ENCODE measurements at places on chromosomes 1 and 21.
A peak's percentile ranks its signal among the peaks of the same experiment; 100 is the strongest.

GRCh38 chr1:53945183-53945432 lies 391 bp downstream of the IFT25 start:
- DNase-seq = no peak

- no peak for DNase-seq
These were observed 818 bp downstream of the FHL3 start for GRCh38 chr1:38004284-38005108.

DNA sequence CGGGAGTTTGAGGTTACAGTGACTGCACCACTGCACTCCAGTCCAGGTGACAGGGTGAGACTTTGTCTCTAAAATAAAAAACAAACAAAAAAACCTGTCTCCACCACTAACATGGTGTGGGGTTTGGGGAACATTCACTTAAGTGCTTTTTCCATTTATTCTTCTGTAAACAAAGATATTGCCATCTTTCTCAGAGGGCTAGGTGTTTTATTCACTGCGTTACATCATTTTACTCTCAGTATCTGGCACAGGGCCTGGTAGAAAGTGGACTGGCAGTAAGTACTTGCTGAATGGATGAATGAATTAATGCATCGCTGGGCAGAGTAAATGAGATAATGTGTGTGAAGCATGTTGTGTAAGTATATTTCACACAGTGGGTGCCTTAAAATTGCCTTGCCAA lies 20.1 kb downstream of the KIAA0040 start:
- DNase-seq = no peak

- DNase-seq = peak; percentile 75
These were observed 37.1 kb upstream of the CTTNBP2NL start for GRCh38 chr1:112358798-112359408.

- DNase-seq = no peak
These were observed 339.5 kb downstream of the PTPRU start for GRCh38 chr1:29575826-29576225.

- DNase-seq = no peak
These were observed 117.7 kb downstream of the ETS2 start for GRCh38 chr21:38923429-38923828.

DNA sequence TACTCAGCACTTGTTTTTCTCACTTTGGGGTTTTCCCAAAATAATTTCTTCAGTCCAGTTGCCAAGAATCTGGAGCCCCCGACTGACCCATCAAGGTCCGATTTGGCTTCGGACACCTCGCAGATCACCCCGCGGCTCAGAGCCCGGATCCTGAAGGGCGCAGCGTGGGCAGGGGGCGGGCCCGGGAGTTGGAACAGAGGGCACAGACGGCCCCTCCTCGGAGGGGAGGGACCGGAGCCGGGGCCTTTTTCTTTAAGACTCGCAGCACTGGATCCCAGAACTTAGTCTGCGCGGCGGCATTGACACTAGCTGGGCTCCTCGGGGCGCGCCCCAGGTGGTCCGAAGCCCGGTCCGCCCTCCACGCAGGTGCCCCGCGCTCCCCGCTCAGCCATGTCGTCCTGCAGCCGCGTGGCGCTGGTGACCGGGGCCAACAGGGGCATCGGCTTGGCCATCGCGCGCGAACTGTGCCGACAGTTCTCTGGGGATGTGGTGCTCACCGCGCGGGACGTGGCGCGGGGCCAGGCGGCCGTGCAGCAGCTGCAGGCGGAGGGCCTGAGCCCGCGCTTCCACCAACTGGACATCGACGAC lies at the start of gene CBR3:
Gene CBR3, plus strand, starts transcription at position 277 of the 588 bp plus-strand sequence. Its CDS starts 114 bp downstream, at position 391.
- DNase-seq = peak; percentile 47

- no peak for DNase-seq
These were observed 1.2 kb downstream of the ELK4 start for GRCh38 chr1:205630651-205631009.

GRCh38 chr1:38451541-38451993 lies 405.0 kb upstream of the POU3F1 start:
- no peak for DNase-seq

- DNase-seq = no peak
These were observed 47.3 kb upstream of the CCDC190 start for GRCh38 chr1:162908236-162908635.

- DNase-seq = no peak
These were observed 39.6 kb downstream of the GFI1 start for GRCh38 chr1:92447033-92447681.
